ENCODE measurements at places on chromosomes 16 and 17.
A peak's percentile ranks its signal among the peaks of the same experiment; 100 is the strongest.

DNA sequence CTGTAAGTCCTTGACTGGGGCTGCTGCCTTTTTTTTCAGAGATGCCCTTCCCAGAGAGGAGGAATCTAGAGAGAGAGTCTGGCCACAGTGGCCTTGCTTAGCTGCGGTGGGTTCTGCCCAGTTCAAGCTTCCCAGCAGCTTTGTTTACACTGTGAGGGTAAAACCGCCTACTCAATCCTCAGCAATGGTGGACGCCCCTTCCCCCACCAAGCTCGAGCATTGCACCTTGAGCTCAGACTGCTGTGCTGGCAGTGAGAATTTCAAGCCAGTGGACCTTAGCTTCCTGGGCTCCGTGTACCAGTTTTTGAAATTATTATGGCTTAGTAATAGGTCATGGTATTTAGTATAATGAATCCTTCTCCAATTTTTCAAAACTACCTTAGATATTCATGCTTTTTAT is 395.4 kb downstream of the NPIPA7 start:
- no peak for DNase-seq

GRCh38 chr16:74738113-74738541 is 36.5 kb downstream of the FA2H start:
- peak; percentile 78 for DNase-seq

DNA sequence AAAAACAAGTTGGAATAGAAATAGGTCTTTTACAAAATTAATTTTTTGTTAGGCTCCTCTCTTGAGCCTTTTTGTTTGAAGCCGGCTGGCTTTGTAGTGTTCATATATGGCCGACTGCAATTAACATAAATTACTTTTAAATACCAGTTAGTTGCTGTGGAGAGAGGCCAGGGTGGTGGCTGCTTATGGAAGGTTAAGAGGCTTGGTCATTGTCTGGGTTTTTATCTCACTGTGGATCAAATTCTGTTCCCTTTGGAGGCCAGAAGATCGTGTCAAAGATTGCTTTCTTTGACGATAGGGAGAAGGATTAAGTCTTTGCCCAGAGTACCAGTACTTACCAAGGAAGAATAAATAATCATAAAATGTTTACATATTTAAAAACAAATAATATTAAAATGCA is 39.9 kb downstream of the MSI2 start:
- DNase-seq = no peak

DNA sequence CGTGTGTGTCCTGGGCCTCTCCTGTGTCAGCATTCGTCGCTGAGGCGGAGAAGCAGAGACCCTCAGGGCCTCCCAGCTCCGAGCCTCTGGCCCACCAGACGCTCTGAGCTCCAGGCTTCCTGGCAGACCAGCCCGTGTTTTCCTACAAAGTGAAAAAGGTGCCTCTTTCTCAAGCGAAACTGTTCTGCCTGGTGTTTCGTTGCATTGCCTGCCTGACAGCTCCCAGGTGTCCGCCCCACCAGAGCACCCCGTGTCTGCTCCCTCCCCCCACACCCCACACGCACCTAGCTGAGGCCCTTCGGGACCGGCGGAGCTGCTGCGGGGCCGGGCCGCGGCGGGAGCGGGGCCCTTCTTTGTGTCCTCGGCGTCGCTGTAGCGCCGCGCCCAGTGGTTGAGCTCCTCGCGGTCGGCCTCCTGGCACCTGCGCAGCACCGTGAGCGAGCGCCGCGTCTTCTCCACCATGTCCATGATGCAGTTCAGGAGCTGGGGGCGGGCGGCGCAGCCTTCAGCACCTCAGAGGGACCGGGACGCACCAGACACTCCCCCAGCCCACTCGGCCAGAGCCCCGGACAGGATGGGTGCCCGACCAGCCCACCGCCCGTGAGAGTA is 14.7 kb upstream of the PABPN1L start:
- no peak for DNase-seq

DNA sequence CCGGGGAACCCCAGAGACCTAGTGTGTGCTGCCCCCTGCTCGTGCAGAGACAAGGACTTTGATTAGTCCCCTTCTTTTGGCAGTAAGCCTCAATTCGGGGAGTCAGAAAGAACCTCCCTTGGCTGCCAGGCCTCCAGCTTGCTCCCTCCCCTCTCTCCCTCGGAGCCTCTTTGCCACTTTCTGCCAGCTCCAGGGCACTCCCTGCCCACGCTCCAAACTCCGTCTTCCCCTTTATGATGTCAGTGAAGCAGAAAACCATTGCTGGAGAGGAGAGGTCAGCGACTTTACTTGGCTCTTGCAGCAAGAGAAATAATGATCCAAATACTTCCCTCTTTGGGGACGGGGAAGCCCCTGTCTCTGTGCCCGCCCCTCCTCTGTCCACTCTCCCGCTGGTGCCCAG is 28.1 kb downstream of the TTYH2 start:
- no peak for DNase-seq

GRCh38 chr16:11321662-11322061 is 23.6 kb upstream of the RMI2 start:
- no peak for DNase-seq

DNA sequence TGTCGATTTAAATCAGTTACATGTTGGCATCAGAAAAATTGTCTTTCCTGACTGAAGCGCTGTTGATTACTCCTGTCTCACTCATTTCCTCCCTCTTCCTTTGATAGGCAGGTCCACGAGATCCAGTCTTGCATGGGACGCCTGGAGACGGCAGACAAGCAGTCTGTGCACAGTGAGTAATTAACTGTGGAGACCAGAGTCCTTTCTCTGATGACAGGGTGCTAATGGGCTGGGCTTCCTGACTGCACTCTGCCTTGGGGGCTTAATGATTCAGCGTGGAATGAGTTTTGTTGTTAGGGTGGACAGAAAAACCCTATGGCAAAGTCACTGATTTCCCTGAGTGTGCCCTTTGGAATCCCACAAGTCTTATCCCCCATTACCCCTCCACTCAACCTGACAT is 6.5 kb downstream of the GOSR2 start:
- no peak for DNase-seq

GRCh38 chr16:85682516-85682915 is 6.2 kb downstream of the GINS2 start:
- DNase-seq = no peak

- no peak for DNase-seq
These were observed 76.0 kb downstream of the ABCC1 start for GRCh38 chr16:16025214-16025968.

DNA sequence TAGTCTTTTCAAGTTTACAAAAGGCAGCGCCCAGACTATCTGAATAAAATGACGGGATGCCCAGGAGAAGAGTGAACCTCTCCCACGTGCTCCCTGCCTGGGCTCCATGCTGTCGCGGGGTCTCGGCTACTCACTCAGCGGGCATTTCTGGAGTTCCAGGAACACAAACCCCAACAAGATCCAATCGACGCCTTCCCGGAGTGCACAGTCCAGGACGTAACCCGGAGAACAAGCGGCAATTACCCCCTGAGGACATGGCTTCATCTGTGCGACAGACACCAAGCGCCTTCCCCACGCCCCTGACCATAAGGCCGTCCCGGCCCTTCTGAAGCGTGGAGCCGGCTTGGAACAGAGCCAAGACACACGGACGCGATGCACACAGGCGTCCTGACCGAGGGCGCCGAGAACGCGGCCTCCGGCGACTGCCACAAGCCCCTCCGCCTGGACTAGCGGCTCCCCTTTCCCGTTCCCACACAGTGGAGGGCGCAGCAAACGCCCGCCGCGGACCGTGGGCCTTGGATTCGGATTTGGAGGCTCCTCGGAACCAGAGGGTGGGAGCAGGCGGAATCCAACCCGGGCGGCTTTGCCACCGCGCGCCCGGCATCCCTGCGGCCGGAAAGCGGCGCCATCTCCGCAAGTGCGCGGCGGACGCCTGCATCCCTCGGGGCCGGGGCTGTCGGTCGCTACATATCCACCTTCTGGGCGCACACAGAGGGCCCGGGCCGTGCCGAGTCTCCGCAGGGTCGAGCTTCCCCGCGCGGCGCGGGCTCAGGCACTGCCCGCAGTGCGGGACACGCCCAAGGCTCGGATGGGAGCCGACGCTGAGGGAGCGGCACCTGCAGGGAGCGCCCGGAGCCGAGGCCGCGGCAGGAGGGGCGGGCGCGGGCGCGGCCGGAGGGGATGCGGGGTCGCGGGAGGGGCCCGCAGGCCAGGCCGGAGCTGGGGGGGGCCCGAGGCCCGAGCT is 725 bp downstream of the ABCA3 start:
- DNase-seq = peak; percentile 56

GRCh38 chr17:77325577-77326075 is 184.9 kb downstream of the SEC14L1 start:
- DNase-seq = no peak

- DNase-seq = no peak
These were observed 46.3 kb downstream of the TANGO6 start for GRCh38 chr16:68889508-68890150.

DNA sequence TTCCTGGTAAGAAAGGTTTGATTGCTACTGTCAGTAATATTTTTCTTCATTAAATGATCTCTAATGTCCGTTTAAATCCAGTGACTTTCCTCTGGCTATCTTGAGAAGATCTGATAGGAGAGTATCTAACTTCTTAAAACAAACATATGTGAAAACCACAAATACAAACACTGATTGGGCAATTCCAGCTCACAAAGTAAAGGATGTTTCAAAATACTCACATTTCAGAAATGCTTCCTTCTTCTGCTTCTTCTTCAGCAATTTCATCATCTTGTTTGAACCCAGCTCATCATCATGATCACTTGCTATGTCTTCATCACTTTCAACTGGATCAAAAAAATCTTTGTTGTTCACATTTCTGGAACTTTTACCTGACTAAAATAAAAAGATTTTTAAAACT is 64.3 kb upstream of the RBL2 start:
- DNase-seq = no peak

DNA sequence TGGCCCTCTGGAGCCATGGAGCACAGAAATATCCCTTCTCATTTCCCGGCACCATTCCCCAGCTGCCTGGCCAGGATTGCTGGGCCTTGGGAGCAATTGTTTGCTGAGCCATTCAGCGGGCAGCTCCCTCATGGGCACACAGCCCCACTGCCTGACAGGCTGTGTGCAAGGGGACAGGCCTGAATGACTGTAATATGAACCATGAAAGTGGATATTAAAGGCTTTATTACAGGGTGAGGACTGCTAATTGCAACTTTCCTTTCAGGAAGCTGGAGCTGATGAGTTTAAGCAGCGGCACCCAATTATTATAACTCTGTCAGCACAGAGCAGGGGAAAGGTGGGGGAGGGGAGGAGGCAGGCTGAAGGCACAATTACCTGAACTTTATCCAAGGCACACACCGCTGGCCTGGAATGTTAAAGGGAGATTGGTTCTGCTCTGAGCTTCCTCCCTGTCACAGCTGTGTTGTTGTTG is 159.8 kb upstream of the SDK2 start:
- DNase-seq = no peak

GRCh38 chr17:79216826-79217225 is 142.2 kb downstream of the ENGASE start:
- DNase-seq = no peak

DNA sequence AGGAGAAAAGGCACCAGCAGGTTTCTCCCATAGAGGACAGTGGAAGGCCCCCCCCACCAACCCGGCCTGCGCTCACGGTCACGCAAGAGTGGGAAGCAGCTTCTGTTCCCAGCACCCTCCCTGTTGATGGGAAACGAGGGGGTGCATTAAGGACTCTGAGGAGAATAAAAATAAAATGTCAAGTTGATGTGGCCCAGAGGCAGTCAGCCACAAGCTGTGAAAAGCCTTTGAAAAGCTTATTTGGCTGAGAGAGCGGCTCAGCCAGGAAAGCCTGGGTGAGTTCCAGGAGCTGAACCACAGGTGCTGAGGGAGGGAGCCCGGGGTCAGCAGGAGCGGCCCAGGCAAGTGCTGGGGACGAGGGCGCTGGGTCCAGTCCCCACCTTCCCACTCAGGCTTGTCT is 26.9 kb upstream of the SPATA32 start:
- no peak for DNase-seq

DNA sequence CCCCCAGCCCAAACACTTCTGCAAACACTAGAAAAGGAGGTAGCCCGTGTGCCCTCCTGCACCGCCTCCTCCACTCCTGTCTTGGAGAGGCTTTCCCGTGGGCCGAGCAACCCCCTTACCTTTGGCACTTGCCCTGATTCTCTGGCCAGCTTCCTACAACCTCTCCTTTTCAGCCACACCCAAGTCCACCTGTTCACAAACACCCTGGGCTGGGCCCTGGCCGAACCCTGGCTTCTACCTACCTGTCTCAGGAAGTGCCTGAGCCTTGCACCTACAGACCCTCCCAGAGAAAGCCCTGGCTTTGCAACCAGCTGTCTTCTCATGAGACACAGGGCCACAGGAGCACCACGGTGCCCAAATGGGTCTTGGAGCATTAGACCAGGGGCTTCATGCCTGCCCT is 2.0 kb upstream of the ANTKMT start:
- no peak for DNase-seq

GRCh38 chr16:8946544-8946943 is 17.2 kb downstream of the USP7 start:
- no peak for DNase-seq

DNA sequence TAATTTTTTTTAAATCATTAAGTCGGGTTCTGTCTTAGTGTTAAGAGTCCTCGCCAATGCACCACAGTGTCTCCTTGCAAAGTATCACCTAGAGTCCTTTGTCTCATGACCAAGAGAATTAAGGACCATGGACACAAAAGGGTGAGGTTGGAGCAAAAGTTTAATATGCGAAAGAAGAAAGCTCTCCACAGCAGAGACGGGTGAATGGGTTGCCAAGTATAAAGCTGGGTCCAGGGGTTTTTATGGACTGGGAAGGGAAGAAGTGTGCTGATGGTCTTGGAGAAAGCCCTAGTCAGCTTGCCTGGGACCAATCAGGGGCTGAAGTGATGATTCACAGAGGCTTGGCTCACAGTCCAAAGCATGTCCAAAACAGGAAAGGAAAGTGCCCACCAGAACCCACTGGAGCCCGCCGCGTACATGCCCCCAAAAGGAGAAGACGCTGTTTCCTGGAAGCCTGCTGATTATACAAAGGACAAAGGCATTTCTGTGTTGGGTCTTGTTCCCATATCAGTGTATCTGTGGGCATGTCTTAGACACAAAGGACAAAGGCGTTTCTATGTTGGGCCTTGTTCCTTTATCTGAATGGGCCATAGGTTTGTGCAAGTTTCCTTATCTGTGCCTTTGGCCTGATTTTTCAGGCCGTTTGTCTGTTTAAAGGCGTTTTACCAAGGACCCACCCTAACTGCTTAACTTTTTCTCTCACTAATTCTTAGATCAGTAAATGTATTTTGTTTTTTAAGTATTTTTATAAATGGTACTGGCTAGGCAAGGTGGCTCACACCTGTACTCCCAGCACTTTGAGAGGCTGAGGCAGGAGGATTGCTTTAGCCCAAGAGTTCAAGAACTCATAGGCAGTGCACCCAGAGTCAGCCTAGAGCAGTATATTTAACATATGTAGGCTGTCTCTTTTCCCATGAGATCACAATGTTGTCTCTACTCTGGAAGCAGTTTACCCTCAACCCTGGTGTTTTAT is 28.7 kb upstream of the ATF7IP2 start:
- no peak for DNase-seq

GRCh38 chr17:48429156-48429555 is 858 bp downstream of the SKAP1 start:
- DNase-seq = no peak

GRCh38 chr16:58638148-58639036 is 8.8 kb upstream of the CNOT1 start:
- DNase-seq = peak; percentile 88
